ENCODE measurements at places on chromosomes 3 and 15.
A peak's percentile ranks its signal among the peaks of the same experiment; 100 is the strongest.

- no peak for DNase-seq
Measured at GRCh38 chr15:77001966-77002365, 7.0 kb downstream of the PSTPIP1 start.

- DNase-seq: no peak
Measured at GRCh38 chr15:57680021-57680420, 26.5 kb upstream of the POLR2M start.

GRCh38 chr3:110900576-110900975 is 171.0 kb upstream of the NECTIN3 start:
- DNase-seq: no peak

GRCh38 chr15:76062286-76062685 is 2.5 kb downstream of the TMEM266 start:
- no peak for DNase-seq

DNA sequence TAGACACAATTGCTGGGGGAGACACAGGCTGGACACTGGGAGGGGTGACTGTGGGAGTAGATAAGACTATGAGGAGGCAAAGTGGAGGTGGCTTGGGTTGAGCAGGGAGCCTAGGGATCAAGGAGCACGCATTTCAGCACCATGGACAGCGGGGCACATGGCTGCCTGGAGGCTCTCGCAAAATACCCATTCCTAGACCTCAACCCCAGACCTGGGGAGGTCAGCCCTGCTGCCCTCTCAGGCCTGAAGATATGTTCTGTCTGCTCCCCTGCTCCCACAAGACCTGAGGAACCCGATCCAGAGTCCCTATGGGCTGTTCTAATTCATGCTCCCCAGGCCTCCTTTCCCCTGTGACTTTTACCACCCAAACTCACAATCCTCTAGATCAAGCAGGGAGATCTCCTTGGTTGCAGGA is 16.0 kb upstream of the CPEB1 start:
- peak; percentile 61 for DNase-seq

GRCh38 chr3:67804089-67804488 is 149.7 kb upstream of the SUCLG2 start:
- DNase-seq: no peak

DNA sequence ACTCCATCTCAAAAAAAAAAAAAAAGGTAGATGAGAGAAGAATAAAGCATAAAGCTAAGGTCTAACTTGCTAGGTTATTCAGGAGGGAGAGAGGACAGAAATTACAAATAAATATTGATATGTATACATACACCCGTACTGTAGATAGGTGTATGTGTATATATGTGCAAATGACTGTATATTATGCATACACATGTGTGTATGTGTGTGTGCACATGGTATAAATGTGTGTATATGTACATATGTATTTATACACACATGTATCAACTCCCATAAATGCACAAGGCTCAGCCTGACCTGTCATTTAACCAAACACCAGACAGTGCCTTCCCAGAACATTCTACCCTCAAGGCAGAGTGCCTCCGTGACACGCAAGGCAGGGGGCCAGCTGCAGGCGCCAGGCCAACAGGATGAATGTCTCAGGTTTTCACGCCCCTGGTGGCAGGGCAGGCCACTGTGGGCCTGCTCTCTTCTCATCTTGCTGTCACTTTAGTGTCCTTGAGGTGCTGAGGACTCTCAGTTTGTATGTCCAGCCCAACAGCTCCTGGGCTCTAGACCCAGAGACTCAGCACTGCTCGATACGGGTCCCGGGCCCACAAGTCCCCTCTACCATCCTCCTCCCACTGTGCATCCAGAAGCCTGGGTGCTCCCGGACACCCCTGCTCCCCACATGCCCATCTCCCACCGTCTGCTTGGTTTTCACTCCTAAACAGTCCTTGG is 40.4 kb downstream of the TM2D3 start:
- DNase-seq: no peak

GRCh38 chr3:148206446-148206845 is 491.3 kb upstream of the AGTR1 start:
- no peak for DNase-seq

DNA sequence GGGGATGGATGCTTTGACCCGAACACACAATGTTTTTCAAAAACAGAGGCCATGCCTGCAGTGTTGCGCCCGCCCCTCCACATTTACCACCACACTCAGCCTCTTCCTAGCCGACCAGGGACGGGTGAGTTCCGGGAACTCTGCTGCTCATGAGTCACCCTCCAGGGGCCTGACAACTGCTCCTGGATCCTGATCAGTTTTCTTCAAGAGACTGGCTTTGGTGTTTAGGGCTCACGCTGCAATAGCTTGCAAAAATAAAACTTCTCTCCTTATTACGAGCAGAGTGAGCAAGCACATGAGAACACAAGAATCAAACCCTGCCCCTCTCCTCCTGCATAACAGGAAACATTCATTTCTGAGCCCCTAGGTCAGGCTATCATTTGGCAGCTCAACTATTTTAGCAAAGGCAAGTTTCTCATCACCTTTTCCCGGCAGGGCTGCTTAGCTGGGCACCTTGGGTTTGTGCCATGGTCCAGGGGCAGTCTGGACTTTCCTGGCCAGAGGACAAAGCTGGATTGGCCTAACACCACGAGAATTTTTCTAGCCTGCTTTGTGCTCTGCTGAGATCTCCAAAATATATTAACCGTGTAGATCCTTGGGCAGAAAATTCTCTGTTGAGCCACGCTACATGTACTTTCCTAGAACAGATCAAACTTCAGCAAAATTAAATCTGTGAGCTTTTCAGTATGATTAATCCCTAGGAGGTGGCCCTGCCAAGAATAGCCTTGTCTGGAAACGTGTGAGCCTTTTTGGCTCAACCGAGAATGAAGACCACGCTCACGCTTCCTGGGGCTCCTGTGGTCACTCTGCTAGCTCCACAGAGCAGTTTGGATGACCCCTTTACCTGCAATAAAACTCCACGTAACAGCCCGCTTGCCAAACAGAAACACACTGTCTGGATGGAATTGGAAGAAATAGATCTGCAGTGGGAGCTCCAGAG is 52.7 kb upstream of the SPATA12 start:
- DNase-seq: no peak

DNA sequence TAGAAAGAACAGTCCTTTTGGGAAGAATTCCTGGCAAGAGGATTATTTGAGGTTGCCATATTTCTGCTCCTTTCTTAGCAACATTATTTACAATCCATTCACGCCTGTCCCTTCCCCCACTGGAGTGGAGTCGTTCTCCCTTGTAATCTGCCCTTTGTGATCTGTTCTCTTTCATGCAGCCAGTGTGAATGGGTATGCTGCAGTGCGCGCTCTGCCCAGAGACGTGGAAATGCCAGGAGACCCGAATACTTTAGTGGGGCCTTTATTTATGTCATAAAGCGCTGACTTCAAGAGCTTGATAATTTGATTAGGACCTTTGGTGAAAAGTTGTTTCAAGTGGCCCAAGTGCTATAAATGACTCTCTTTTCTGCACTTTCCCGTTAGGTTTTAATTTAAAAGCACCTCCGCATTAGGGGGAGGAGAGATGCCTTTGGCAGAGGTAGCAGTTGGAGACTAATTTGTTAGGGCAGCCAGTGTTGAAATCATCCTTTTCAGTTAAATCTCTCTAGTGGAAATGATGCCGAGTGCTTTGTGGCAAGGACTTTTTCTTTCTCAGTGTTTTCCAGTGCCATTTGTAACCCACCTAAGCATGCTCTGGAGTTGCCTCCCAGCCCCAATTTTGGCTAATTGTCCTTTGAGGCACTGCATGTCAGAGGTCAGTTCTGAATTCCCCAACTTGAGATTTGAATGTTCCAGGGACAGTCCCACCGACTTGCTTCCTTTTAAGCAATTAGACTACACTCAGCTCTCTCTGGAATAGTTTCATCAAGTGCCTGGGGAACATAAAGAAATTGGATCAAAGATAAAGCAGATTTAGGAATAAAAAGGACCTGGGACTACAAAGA is 52.4 kb downstream of the PSMD6 start:
- DNase-seq: no peak

DNA sequence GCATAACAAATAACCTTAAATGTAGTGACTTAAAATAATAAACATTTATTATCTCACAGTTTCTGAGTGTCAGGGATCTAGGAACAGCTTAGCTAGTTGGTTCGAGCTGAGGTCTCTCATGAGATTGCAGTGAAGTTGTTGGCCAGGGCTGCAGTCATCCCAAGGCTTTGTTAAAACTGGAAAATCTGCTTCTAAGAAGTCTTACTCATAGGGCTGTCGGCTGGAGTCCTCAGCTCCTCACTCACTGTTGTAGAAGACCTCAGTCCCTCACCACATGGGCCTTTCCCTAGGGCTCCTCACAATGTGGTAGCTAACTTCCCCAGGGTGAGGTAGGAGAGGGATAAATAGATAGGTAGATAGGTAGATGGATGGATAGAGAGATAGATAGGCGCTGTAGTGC is 20.8 kb upstream of the SLC7A14 start:
- DNase-seq: no peak

GRCh38 chr3:68515237-68515636 is 417.1 kb downstream of the TAFA4 start:
- DNase-seq: no peak

DNA sequence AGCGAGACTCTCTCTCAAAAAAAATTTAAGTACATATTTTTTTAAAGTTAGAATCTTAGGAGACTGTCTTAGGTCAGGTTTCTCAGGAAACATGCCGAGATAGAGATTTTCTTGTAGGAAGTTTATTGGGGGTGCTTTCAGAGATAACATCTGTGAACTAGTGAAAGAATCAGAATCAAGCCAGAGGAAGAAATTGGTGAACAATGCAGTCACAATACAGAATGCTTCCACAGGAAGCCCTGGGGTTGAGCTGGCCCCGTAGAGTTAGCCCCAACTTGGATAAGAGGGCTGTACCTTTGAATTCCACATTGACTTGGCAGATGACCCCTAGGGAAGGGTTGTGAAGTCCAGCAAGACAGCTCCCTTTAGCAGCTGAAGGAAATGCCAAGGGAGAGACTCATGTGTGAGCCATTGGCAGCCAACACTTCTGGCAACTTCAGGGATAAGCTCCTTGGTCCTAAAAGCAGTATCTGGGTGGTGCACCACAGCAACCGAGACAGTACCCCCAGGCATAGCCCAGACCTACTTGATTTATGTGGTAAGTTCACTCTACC is 7.1 kb upstream of the PLCB2 start:
- DNase-seq: no peak

GRCh38 chr3:124351430-124352148 is 359.7 kb upstream of the ROPN1 start:
- no peak for DNase-seq

- no peak for DNase-seq
Measured at GRCh38 chr3:15771444-15771843, 26.3 kb downstream of the ANKRD28 start.

DNA sequence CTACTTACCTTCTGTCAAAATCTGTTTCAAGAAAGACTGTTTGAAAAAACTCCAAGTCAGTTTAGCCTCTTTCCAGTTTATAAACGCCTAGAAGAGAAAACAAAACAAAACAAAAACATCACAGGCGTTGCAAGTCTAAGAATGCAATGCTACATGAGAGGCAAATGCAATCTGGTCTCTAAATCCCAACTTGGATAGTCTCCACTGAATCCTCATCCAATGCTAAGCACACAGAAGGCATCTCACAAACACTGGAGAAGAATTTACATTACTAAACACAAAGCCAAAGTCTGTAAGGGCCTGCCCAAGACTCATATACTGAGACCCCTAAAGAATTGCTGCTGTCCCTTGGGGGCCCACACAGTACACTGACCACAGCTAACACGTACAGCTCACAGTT is 18.4 kb downstream of the RFT1 start:
- no peak for DNase-seq

DNA sequence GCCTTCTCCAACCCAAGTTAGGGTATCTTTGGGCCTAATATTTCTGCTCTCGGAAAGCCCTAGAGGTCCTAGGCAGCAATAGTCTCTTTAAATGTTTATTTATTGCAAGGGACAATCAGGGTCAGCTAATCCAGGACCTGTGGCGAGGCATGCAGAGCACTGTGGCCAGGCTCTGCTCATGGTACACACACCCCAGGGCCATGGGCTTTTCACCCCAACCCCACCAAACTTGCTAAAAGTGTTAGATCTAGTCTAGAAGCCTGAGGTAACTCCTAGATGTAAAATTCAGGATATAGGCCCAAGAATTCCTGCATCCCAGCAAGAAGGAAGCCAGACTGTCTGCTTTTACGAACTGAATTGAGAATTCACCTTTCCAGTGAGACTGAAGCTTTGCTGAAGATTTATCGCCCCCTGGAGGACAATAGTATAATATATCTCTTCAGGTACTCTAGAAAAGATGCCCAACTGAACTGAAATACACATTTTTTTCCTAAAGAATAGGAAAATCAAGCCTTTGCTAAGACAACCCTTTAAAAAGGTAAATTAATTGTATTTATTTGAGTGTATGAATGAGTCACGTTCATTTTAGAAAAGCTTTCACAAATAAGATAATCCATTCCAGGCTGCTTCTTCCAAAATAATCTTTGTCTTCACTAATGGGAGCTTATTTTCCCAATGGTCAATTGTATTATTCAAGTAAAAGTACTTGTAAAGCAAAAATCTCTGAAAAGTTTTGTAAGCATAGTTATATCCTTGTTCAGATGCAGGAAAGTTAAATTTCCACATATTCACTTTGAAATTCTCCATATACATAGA is 89.8 kb downstream of the LRRC3B start:
- no peak for DNase-seq

DNA sequence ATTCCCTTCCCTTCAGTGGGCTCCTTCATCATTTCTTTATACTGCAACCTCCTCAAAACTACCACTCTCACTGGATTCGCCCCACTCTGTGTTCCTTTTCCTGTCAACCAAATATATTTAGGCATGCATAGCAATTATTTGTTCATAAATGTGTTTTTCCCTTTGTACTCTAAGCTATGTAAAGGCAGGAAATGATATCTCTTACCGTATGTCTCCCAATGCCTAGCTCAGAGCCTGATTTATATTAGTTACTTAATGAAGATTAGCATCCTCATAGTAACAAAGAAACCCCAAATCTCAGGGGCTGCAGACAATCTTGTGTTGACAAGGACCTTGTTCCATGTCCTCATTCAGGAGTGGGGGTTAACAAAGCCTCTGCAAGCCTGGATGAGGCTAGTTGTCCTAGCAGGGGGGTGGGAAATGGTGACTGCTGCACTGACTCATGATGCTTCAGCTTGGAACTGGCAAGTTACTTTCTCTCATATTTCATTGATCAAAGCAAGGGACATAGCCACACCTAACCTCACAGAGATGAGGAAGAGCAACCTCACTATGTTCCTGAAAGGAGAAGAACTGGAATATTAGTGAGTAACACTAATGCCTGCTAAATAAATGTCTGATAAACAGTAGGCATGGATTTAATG is 15.2 kb downstream of the PHLDB2 start:
- DNase-seq: no peak

- no peak for DNase-seq
Measured at GRCh38 chr3:67450153-67450552, 204.3 kb downstream of the SUCLG2 start.

- no peak for DNase-seq
Measured at GRCh38 chr3:171790898-171791691, 19.2 kb downstream of the PLD1 start.

GRCh38 chr3:117629505-117629904 is 919.9 kb downstream of the TUSC7 start:
- no peak for DNase-seq

GRCh38 chr15:50119063-50120040 is at the start of gene ATP8B4:
TSS of gene ATP8B4 (minus strand) at chr15:50119233. CDS start at chr15:50106966, 12,267 bp downstream.
- peak; percentile 83 for DNase-seq

- DNase-seq: no peak
Measured at GRCh38 chr3:8778475-8778874, 9.1 kb upstream of the OXTR start.

GRCh38 chr15:93031103-93031464 is 57.9 kb downstream of the RGMA start:
- DNase-seq: no peak

- DNase-seq: no peak
Measured at GRCh38 chr15:63146684-63147083, 10.6 kb downstream of the RPS27L start.

GRCh38 chr3:155204851-155205250 is 88.6 kb downstream of the STRIT1 start:
- no peak for DNase-seq
